ENCODE measurements at places on chromosomes 2 and 18.

DNA sequence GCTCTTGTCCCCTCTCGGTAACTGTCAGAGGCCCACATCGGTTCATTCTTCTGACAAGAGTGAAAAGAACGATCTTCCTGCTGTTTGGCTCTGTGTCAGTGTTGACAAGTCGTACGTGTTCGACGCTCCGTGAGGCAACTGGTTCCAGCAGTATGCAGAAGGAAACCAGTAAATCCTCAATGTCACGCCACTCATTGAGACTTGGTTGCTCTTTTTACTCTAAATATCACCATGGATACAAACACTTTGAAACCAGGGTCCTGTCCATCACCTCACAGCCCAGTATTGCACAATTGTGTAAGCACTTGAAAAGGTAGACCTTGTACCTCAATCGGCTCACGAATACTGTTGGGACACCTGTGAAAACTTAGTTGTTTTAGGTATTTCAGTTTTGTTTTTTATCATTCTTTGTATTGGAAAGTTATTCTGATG lies 136.4 kb downstream of the ZNF407 start:
- no peak for DNase-seq

GRCh38 chr18:42330296-42330695 lies 375.3 kb downstream of the PIK3C3 start:
- DNase-seq = no peak

DNA sequence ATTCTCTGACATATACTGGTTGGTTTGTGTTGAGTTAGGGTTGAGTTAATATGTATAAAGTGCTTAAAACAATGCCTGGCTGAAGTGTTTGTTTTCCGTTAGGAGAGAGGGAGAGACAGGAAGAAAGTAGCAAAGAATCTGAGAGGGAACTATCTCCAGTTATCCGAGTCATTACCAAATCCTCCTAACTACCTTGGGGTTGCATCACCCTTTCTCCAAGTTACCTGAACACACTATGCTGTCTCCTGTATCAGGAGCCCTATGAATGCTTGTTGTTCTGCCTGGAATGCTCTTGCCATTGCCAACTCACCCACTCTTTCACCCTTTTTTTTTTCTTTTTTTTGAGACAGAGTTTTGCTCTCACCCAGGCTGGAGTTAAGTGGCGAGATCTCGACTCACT lies 47.9 kb upstream of the ITGAV start:
- DNase-seq = peak; percentile 18

- no peak for DNase-seq
Measured at GRCh38 chr2:72806280-72806945, 19.4 kb downstream of the EXOC6B start.

- no peak for DNase-seq
Measured at GRCh38 chr18:69957747-69958146, 10.1 kb upstream of the CD226 start.

- DNase-seq = peak; percentile 72
Measured at GRCh38 chr18:9323750-9324445, 10.7 kb upstream of the TWSG1 start.

- peak; percentile 76 for DNase-seq
Measured at GRCh38 chr18:11995445-11996189, 14.3 kb downstream of the IMPA2 start.

GRCh38 chr2:177405029-177405692 lies 12.6 kb downstream of the AGPS start:
- no peak for DNase-seq

DNA sequence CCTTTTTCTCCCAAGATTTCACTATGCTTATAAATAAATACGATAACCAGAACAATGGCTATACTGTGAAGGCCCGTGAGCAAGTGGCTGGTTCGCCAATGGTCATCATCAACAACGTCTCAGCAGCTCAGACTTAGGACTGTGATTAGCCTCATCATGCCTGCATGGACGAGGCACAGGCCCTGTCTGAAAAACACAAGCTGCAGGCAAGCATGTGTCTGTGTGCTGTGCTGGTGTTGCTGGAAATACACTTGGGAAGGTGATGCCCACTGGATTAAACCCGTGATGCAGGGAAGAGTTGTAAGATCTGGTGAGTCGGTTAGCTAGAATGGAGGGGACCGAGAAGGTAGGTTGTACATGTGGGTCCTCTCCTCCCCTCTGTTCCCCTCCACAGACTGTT lies 111.5 kb upstream of the EPC2 start:
- DNase-seq = no peak

GRCh38 chr2:201151127-201151981 lies 31.6 kb upstream of the CASP10 start:
- DNase-seq = peak; percentile 72

- DNase-seq = no peak
Measured at GRCh38 chr2:175817221-175817620, 184.8 kb downstream of the LNPK start.

DNA sequence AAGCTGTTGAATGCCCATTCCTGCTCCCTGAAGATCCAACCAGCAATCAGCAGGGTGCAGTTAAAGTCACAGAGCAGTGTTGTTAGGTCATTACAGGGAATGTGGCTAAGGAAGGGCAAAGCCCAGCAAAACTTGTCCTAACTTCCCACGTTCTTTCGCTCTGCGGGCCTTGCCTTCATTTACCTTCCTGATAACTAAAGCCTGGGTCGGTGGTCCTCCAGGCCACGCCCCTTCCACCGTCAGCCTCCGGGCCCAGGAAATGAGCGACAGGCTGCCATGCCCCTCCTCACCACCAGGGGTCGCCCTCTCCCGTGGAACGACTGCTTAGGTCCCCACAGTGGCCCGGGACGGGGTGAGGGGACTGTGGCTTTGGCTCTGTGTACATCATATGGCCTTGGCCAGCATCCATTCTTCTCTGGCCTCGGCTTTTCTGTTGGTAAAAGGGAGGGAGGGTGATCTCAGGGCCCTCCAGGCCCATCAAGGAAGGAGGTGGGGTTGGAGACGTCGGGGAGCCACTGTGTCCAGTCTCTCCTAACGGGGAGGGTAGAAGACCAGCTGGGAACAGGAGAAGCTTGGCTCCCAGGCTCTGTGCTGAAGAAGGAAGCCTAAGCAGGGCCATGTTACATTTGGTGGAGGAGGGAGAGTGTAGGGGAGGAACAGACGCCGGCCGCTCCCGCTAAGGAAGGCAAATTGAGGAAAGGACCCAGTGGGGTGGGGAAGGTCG lies 2.2 kb downstream of the SH2D6 start:
- DNase-seq = peak; percentile 83

DNA sequence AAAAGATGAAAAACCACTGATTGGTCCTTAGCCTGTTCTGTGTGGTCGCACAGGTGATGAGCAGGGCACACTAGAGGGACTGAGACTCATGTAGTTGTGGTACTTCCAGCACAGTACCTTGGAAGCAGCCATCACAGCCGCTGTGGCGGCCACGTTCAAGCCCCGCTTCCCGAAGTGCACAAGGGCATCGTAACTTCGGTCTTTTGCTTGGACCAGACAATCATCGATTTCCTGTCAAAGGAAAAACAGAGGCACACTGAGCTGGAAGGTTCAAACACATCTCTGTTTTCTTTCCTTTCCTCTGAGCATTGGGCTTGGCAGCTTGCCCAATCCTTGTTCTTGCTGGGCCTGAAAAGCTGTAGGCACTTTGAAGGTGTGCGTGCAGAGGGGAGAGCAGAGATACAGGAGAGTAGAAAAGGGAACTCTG lies 52.6 kb downstream of the MRPL35 start:
- no peak for DNase-seq

DNA sequence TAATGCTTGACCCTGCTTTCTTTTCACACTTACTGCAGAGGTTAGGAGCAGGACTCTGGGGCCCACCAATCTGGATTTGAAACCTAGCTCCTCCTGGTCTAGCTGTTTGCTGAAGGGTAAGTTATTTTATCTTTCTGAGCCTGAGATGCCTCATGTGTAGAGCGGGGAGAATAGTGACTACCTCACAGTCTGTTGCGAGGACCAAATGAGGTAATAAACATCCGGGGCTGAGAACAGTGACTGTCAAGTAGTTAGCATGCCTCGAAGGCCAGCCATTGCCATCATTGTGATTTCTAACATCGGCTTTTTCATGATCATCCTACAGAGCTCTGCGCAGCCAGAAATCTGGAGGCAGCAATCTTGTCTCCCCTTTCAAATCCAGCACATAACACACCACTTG lies 32.9 kb downstream of the PTPRM start:
- DNase-seq = no peak

- DNase-seq = no peak
Measured at GRCh38 chr2:113895301-113895700, 5.4 kb downstream of the ACTR3 start.

DNA sequence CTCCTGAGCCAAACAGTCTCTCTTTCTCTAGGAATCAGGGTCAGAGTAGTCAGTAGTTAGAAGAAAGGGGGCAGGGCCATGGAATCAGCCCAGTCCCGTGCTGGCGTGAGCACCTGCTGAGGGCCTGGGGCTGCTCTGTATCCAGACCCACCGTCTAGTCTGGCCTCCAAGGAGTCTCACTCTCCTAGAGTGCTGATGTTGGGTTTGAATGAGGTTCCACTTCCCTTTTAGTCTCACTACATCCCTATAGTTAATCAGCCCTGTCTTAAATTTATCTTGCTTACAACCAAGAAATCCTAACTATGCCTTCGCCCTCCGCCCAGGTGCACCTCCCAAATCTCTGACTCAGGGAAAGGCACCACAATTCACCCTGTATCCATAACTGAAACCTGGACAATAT lies 13.4 kb upstream of the KCTD1 start:
- DNase-seq = no peak

- no peak for DNase-seq
Measured at GRCh38 chr18:13216711-13217465, 1.7 kb upstream of the LDLRAD4 start.

- DNase-seq = no peak
Measured at GRCh38 chr2:233081232-233081730, 21.1 kb downstream of the INPP5D start.

- peak; percentile 58 for DNase-seq
Measured at GRCh38 chr2:23563673-23564614, 179.0 kb downstream of the KLHL29 start.

DNA sequence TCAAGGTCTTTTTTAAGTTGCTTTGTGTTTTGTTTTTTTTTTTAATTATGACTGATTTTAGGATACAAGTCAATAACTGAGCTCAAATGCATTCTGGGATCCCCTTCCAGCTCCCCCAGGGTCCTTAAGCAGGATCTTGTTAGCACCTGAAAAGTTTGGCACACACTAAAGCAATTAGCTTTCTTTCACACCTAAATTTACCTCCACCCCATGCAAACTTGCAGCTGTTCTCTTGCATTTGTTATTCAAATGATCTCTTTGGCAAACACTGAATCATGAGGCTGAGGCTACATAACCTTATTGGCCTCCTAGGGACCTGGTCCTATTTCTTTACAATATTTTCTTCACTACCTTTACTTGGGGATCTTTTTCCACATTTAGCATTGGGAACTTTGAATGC lies 2026.1 kb upstream of the CELF4 start:
- no peak for DNase-seq

DNA sequence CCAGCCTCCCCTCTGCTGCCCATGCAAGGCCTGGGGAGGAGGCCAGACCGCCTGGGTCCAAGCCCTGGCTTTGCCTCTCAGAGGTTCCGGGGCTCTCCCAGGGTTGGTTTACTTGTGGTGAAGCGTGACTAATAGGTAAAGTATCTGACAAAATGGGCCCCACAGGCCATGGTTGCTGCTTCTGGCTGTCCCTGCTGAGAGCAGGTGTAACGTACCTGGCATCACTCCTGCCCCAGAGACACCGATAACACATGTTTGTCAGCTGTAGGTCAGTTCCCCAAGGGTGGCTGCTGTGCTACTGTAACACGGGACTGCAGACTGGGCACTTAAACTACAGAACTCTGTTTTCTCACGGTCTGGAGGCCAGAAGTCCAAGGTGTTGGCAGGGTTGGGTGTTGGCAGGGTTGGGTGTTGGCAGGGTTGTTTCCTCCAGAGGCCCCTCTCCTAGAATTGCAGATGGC lies 34.1 kb downstream of the ODC1 start:
- peak; percentile 79 for DNase-seq

DNA sequence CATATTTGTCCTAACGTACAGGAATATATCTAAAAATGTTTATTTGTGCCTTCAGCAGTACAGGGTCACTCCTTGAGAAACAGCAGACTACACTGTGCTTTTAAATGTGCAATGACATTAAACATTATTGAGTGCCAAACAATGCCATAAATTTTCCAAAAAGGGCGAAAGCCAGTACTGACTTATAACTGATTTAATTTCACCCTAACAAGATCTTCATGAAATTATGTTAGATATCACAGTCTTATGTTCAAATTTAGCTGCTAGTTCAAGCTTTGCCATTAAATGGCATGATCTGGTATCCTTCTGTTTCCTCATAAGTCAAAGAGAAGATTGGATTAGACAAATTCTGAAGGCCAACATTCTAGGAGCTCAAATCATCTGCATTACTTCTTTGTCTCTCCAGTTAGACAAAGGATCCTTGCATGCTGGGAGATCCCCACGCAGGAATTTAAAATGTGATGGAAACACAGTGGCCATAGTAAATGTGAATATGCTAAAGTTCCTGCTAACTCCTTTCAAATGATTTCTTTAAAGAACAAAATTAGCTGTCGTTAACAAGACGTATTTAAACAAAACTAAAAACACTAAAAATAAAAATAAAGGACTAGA lies 129.3 kb upstream of the STON1 start:
- no peak for DNase-seq

GRCh38 chr2:238456970-238457926 lies 30.5 kb downstream of the ASB1 start:
- no peak for DNase-seq

GRCh38 chr2:85016446-85016845 lies 45.5 kb downstream of the KCMF1 start:
- no peak for DNase-seq

DNA sequence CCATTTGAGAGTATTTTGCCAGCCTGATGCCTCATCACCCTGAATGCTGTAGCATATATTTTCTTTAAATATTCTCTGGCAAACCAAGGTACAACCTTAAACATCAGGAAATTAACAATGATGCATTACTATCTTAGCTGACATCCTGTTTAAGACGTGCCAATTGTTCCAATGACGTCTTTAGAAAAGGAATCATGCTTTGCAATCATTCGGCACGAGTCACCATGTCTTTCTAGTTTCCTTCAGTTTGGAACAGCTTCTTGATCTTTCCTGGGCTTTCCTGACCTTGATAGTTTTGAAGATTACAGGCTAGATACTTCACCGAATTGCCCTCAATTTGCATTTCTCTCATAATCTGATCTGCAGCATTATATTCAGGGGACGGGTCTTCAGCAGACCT lies 88.2 kb upstream of the GLI2 start:
- DNase-seq = no peak

GRCh38 chr2:230614913-230615332 lies 97.7 kb upstream of the CAB39 start:
- peak; percentile 58 for DNase-seq

GRCh38 chr2:174778085-174778981 lies 14.1 kb upstream of the CHRNA1 start:
- peak; percentile 69 for DNase-seq

DNA sequence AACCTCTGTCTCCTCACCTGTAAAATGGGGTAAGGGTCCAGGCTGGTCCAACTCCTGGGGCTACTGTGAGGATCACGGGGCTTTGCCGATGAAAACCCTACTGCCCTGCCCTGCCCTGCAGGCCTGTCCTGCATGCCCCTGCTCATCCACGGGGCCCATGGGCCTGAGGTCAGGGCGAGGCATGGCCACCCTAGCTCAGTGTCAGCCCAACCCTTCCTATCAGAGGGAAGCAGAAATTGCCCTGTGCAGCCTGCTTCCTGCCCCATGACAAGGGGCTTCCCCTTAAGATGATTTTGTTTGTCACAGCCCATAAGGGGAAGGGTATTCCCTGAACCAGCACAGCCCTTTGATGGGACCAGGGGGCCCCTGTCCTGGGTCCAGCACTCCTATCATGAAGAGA lies 353.6 kb upstream of the ID2 start:
- no peak for DNase-seq

GRCh38 chr2:65228263-65228750 lies 676 bp downstream of the ACTR2 start:
- DNase-seq = peak; percentile 52
